ENCODE measurements at places on chromosomes 3 and 15.

GRCh38 chr3:66390013-66390412 lies 110.8 kb downstream of the LRIG1 start:
- DNase-seq, result no peak

DNA sequence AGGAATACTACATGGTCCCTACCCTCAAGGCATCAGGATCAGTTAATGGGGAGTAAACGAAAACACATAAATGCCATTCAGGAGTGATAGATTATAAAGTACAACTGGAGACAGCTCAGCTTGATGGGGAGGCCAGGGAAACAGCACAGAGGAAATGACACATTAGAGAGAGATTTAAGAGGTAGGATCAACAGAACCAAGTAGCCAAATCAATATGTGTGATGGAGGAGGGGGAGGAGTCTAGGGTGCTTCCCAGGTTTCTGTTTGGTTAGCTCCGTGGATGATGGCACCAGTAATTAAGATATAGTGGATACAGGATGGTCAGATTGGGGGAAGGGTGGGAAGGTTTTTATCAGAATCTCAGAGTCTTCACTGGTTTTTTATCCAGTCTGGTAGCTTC lies 229.5 kb upstream of the ROPN1 start:
- no peak for DNase-seq

DNA sequence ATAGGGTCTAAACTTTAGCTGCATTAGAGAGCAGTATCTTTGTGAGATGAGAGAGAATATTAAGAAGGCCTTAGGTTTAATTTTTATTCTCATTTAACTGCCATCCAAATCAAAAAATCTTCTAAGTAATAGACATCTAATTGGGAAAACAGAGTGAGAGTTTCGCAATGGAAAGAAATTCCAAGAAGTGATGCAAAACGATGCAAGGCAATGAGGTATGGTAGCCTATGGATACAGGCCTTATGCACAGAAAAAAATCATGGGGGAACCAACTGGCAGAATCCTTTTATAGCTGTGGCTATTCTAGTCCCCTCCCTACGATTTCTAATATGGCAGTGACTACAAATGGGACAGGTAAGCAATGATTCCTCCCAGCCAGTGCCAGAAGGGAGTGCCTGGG lies 225.9 kb downstream of the GREM1 start:
- DNase-seq, result no peak

GRCh38 chr3:16501376-16501775 lies 12.1 kb downstream of the RFTN1 start:
- no peak for DNase-seq

- DNase-seq, result no peak
Observed at GRCh38 chr3:178982137-178982536, 89.5 kb downstream of the ZMAT3 start.

- no peak for DNase-seq
Observed at GRCh38 chr3:130677343-130677742, 69.3 kb downstream of the PIK3R4 start.

DNA sequence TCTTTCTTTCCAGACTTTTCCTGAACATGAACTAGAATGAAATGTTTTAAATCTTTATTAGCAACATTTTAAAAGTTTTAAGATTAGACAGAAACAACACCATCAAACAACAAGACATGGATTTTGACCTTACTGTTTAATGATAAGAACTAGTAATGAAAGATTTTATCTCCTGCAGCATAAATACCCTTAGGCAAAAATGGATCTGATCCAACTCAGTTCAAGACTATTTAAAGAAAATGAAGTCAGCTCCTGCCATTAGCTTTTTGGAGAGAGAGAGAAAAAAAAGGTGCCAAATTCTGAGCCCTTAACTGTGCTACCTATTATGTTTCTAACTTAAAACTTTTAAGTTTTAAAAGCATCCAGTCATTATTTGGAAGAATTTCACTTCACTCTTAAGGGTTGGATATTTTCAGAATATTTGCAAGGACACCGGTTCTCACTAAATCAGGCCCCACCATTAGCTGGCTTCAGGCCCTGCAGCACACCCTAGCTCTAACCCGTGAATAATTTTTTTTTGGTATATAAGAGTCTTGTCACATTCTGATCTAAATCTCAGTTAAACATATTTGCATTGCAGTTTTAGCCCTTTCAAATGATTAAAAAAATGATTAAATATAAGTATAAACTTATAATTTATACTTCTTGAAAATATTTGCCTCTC lies 60.0 kb downstream of the NR1I2 start:
- no peak for DNase-seq

- DNase-seq, result no peak
Observed at GRCh38 chr15:60275624-60276023, 122.2 kb downstream of the ANXA2 start.

DNA sequence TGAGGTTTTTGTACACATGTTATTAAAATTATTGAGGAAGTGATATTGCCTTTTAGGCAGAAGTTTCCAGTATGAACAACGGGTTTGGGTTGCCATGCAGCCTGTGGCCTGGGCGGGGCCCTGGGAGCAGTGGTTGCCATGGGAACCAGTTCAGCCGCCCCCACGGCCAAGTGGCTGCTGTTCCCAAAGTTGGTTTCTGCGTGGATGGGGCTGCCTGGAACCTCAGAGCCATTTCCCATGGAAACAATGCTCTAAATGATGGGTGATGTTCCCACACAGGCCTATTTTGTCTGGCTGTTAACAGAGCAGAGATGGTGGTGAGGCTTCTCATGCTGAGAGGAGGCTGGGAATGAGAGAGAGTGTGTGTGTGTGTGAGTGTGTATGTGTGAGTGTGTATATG lies 19.5 kb downstream of the MRAS start:
- DNase-seq, result no peak

GRCh38 chr3:126994661-126995245 lies 11.8 kb downstream of the PLXNA1 start:
- no peak for DNase-seq

- DNase-seq, result no peak
Observed at GRCh38 chr3:36366308-36366707, 14.0 kb upstream of the STAC start.

- no peak for DNase-seq
Observed at GRCh38 chr3:23916152-23916885, 471 bp downstream of the NKIRAS1 start.

DNA sequence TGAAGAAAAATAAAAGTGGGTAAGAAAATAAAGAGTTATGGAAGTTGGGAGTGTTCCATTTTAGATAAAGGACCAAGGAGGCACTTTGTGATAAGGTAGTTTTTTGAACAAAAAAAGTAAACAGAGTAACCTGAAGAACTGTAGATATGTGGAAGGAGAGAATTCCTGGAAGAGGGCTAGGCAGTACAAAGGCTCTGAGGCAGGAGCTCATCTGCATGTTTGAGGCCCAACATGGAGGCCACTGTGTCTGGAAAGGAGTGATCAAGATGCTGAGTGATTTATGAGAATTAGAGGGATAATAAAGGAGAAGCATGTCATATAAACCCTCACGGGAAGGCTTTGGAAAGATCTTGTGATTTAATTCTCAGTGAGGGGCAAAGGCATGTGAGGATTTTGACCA lies 126.5 kb downstream of the DTWD1 start:
- DNase-seq, result no peak

DNA sequence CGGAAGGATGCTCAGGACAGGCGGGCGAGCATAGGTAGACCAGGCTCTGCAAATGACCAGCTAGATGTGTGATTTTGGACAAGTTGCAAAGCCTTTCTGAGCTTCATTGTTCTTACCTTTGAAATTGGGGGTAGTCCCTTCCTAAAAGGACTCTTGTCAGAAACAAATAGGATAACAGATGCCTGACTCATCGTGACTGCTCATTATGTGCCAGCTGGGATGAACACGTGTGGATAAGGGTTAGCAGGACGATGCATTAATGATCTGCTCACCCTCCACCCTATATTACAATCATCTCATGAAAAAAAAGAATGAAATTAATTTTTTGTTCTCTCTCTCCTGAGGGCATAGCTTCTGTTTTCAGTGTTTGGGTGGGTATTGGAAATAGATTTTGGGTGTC lies 223.4 kb downstream of the NR2F2 start:
- DNase-seq, result no peak

GRCh38 chr15:31905054-31905453 lies 125.3 kb upstream of the CHRNA7 start:
- no peak for DNase-seq

GRCh38 chr3:18556503-18557135 lies 131.5 kb upstream of the SATB1 start:
- no peak for DNase-seq

DNA sequence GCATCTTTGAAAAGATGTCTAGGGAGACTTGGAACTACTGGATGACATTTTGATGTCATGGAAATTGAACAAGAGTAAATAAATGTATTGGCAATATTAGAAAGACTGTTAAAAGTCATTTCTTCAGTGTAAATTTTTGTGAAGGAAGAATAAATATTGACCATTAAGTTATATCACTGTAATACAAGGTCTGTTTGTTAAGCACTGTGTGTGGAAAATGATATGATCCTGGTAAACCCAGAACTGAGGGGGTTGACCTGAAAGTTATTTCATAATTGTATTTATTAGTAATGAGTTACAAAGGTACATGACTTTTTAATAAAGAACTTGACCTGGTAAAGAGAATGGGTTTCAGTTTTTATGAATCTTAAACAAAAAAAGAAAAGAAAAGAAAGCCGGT lies 106.6 kb downstream of the B3GALNT1 start:
- DNase-seq, result no peak

DNA sequence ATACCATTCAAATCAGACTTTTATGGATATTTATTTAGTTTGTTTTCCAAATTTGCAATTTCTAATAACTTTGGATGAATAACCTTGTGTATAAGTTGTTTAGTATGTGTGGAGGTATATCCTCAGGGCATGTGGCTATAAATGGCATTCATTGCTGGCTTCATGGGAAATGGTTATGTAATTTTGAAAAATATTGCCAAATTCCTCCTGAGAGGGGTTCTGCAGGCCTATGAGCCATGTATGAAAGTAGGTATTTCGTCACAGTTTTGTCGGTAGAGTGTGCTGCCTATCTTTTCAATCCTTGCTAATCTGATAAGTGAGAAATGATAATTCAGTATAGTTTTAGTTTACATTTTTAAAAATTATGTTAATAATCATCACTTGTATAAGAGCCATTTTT lies 256.4 kb upstream of the ZNF385D start:
- DNase-seq, result no peak

- DNase-seq, result no peak
Observed at GRCh38 chr3:55795296-55795695, 308.2 kb upstream of the WNT5A start.

DNA sequence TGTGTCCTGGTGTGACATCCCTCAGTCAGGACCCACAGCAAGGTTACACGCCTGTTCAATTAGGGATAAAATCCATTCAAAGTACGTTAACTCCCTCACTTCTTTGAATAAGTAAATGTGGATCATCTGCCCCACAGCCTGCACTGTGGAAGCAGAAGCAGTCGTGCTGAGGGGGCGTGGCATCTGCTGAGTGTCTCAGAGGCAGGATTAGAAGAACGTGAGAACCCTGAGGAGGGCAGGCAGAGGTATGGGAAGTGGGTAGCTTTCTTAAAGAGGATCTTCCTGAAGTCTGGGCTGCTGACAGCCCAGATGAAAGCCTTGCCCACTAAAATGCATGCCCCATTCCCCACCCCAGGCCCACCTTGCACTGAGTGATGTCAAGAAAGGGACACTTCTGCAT lies 28.5 kb downstream of the CRABP1 start:
- no peak for DNase-seq

- no peak for DNase-seq
Observed at GRCh38 chr3:155736381-155736780, 8.5 kb downstream of the PLCH1 start.

- no peak for DNase-seq
Observed at GRCh38 chr15:95280711-95281110, 1049.3 kb downstream of the MCTP2 start.

GRCh38 chr3:39249453-39250115 lies 30.3 kb downstream of the CX3CR1 start:
- no peak for DNase-seq

- no peak for DNase-seq
Observed at GRCh38 chr15:62279041-62279440, 114.0 kb upstream of the C2CD4B start.

DNA sequence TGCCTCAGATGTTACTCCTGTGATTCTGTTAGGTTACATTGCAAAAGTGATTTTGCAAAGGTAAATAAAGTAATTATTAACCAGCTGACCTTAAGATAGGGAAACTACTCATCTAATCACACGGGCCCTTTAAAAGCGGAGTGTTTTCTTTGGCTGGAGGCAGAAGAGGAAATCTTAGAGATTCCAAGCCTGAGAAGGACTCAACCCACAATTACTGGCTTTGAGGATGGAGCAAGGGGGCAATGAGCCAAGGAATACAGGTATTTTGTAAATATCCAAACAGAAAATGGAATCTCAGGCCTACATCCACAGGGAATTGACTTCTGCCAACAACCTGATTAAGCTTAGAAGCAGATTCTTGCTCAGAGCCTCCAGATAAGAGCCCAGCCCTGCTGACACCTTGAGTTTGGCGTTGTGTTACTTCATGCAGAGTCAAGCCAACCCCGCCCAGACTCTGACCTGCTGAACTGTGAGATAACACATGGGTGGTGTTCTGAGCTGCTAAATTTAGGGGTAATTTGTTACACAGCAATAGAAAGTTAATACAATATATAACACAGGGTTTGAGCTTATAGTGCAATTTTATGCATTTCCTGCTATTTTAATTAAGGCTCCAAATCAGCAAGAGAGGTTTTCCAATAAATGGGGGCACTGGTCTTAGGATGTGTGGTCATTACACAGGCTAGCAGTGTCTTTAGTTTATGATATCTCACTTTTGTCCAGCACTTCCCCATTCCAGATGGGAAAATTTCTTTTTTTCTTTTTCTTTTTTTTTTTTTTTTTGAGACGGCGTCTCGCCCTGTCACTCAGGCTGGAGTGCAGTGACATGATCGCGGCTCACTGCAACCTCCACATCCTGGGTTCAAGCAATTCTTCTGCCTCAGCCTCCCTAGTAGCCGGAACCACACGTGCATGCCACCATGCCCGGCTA lies 19.5 kb downstream of the NFKBIZ start:
- DNase-seq, result no peak

GRCh38 chr3:111725706-111726105 lies 130.6 kb upstream of the ZBED2 start:
- DNase-seq, result no peak

- DNase-seq, result no peak
Observed at GRCh38 chr3:159233734-159234133, 431.9 kb downstream of the MFSD1 start.

DNA sequence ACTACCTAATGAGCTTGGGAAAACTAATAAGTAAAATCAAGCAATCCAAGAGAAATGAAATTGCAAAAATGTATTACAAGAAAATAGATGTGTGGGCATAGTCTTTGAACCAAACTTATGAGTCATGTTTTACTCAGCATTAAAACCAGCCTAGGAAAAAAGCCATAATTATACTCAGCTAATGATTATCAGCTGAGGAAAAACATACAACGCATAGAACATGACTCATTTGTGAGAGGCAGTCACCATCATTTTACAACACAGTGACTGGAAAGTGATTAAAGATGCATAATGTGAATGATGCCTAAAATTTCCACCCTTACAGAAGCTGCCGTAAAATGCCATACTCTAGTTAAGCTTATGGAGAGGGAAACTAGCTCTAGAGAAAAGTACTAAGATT lies 238.0 kb upstream of the EOMES start:
- no peak for DNase-seq

GRCh38 chr3:15634671-15635070 lies 33.1 kb downstream of the BTD start:
- DNase-seq, result no peak

- no peak for DNase-seq
Observed at GRCh38 chr15:57462381-57462780, 86.1 kb downstream of the CGNL1 start.

Measured in activated CD4-positive, alpha-beta T cell treated with anti-CD3 and anti-CD28 coated beads for 1 hour (primary cell).